ENCODE measurements at places on chromosomes 13 and 19. TPM values are rescaled to one million over a fixed set of nuclear protein-coding genes. Genes with fewer than 3 reads are reported as not detected.

DNA sequence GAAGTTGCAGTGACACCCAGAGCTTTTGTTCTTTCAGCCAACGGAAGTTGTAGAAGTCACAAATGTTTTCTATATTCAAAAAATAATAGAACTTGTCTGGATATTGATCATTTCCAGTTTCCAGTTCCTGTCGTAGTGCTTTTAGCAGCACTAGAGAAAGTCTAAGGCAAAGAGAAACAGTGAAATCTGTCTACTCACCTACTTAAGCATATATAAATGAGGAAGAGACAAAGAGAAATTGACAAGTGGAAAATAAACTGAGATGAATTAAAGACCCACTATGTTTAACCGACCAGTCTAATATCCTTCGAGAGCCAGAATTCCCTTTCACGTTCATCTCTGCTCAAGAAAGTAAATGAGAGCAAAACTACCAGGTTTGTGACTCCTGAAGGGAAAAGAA is 36.7 kb downstream of the DACH1 start:
- no peaks in the 10 kb centered on the region for H3K36me3 ChIP-seq
- no peaks in the 10 kb centered on the region for H3K27me3 ChIP-seq
- DNase-seq = no peak
- H3K4me3 ChIP-seq = no peak overlapping the region
- no peaks in the 10 kb centered on the region for H3K4me1 ChIP-seq

DNA sequence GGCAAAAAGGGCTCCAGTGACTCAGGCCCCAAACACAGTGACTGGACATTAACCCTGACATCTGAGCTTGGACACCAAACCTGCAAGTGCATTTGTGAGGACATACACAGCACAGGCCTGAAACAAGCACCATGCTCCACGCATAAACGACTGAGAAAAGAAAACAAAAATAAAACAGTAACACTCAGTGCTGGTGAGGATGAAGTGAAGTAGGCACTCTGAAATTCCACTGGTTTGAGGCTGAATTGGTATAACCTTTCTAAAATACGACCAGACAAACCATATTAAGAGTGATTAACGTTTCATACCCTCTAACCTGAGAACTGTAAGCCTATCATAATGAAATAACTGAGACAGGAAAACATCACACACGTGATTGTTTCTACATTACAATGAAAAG is 5.5 kb downstream of the SLC35E1 start:
- H3K4me3 ChIP-seq = no peak overlapping the region
- no peak for DNase-seq
- H3K27ac ChIP-seq = no peak overlapping the region

DNA sequence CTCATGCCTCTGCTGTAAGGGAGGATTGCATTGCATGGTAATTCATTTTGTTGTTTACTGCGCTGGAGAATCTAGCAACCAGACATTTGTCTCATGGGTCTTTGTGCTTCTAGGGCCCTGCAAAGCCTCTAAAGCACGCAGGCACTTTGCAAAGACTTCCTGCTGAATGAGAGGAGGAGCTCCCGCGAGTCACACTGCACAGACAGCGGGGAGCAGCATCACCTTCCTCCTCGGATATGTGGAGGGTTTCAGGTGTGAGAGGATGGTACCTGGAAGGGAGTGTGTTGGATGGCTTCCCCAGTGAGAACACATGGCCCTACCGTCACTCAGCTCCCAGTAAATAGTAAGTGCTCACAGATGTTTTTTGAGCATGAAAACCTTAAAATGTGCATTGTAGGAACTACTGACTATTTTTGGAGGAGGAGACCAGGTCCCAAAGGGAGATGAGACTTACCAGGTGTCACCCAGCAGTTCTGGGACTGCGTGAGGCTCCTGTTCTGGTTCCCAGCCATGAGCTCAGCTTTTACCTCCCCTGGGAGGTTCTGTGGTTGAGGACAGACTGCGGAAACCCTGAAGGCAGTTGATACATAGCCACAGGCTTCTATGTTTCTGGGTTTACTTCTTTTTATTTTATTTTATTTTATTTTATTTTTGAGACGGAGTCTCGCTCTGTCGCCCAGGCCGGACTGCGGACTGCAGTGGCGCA is 278.0 kb downstream of the FGF9 start:
- H3K27ac ChIP-seq = no peak overlapping the region
- peaks cover 12% of the 10 kb centered on the region for H3K27me3 ChIP-seq
- no peaks in the 10 kb centered on the region for H3K4me1 ChIP-seq
- no peak for DNase-seq

DNA sequence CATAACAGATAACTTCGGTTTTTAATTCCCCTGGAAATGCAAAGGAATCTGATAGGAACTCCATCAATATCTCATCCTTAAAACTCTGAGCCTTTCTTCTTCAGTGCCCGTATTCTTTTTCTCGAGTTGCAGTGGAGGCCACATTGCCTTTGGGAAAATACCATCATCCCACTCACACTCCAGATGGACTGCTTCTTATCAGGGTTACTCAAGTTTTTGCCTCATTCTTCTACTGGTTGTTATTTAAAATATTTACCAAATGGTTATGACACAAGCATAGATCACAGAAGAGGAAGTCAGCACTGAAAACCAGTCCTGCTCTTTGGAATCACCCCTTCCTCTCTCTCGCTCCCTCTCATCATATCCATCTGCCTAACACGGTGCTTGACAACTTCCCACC is 1020.5 kb upstream of the SLC10A2 start:
- no peaks in the 10 kb centered on the region for H3K27me3 ChIP-seq
- no peak overlapping the region for H3K4me3 ChIP-seq
- H3K4me1 ChIP-seq = no peaks in the 10 kb centered on the region
- DNase-seq = no peak
- H3K36me3 ChIP-seq = no peaks in the 10 kb centered on the region
- H3K27ac ChIP-seq = no peak overlapping the region

DNA sequence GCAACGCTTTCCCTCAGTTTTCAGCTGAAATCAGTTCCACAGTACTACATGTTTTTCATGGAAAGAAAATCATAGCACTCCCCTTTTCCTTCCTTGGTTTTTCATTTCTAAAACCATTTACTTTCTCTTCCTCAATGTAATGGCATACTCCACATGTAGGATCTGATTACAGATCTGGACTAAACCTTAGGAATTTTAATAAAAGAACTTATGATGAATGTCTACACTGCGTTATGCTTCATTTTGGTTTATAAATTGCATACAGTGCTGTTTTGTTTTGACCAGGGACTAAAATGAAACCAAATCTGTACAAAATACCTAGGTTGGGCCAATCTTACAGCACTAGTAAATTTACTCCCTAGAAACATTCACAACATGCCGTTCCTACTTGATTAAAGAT is 589.9 kb downstream of the TBC1D4 start:
- DNase-seq = no peak
- H3K4me1 ChIP-seq = no peaks in the 10 kb centered on the region
- H3K4me3 ChIP-seq = no peak overlapping the region

Gene GPR12
- not detected for total RNA-seq

Gene COX7A1
- not detected for total RNA-seq

DNA sequence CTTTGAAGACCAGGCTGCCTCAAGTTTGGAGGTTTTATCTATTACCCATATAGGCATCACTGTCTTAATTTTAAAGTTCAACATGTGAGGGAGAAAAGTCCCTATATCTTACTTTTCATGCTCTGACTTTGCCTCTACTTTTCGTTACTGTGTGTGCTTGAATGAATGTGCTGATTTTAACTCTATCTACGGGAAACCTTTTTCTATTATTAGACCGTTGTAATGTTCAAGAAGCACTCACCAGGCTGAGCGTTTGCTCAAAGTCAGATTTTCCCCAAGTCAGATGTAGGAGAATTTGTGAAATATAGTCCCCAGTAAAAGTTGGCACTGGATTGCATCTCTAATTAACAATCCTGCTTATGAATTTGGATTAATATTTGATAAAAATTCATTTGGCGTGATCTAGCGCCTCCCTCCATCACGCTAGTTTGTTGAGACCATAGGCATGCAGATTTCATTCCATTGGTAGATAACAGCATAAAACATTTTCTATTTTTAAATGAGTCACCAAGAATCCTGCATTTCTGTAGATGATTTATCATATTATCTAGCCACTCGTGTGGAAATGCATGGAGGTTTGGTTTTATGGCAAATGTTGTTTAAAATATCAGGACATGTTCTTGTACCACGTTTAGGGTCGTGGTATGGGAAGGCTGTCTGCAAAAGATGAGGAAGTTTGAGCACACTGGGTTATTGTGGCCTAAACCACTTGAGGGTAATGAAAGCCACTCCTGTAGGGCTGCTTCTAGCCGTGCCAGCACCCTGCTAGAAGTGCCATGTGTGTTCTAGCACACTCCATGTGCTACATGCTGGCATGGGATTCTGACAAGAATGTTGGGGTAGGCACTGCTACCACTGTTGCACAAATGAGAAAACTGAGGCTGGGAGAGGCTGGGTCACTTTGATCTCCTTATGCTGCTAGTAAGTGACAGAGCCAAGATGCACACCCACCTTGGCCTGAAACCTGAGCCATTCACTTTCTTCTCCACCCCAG is 179.4 kb downstream of the FGF9 start:
- no peak for DNase-seq
- H3K27ac ChIP-seq = peak overlapping the region; percentile 66
- no peaks in the 10 kb centered on the region for H3K36me3 ChIP-seq
- no peak overlapping the region for H3K4me3 ChIP-seq
- peaks cover 29% of the 10 kb centered on the region for H3K4me1 ChIP-seq
- no peaks in the 10 kb centered on the region for H3K27me3 ChIP-seq

All from Calu3 (cell line).